Stimulated activated CD8-positive, alpha-beta memory T cell treated with anti-CD3 and anti-CD28 coated beads, Interleukin-2, amount 100 ng/mL, for 48 hours (primary cell): ENCODE measurements at places on chromosomes 6 and 20.

- DNase-seq: no peak
Measured at GRCh38 chr6:24883618-24884017, 52.1 kb downstream of the RIPOR2 start.

DNA sequence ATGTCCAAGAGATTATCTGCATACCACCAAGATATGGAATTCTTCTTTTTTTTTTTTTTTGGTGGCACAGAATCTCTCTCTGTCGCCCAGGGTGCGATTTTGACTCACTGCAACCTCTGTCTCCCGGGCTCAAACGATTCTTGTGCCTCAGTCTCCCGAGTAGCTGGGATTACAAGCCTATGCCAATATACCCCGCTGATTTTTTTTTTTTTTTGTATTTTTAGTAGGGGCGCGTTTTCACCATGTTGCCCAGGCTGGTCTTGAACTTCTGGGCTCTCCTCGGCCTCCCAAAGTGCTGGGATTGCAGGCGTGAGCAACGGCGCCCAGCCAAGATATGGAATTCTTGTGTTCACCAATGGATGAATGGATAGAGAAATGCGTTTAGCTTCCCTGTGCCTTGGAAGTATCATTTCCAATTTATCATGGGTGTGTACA, 31.0 kb downstream of the POM121L2 start:
- DNase-seq: no peak

- DNase-seq: no peak
Measured at GRCh38 chr6:28145231-28145630, 3.5 kb downstream of the ZKSCAN8 start.

GRCh38 chr6:84353459-84354423, 126.3 kb upstream of the CEP162 start:
- no peak for DNase-seq

GRCh38 chr6:29743568-29743967, 20.3 kb downstream of the HLA-F start:
- DNase-seq: no peak

- no peak for DNase-seq
Measured at GRCh38 chr6:57006101-57006500, 40.4 kb upstream of the KIAA1586 start.
